ENCODE measurements at places on chromosomes 7 and 10.
A peak's percentile ranks its signal among the peaks of the same experiment; 100 is the strongest.

DNA sequence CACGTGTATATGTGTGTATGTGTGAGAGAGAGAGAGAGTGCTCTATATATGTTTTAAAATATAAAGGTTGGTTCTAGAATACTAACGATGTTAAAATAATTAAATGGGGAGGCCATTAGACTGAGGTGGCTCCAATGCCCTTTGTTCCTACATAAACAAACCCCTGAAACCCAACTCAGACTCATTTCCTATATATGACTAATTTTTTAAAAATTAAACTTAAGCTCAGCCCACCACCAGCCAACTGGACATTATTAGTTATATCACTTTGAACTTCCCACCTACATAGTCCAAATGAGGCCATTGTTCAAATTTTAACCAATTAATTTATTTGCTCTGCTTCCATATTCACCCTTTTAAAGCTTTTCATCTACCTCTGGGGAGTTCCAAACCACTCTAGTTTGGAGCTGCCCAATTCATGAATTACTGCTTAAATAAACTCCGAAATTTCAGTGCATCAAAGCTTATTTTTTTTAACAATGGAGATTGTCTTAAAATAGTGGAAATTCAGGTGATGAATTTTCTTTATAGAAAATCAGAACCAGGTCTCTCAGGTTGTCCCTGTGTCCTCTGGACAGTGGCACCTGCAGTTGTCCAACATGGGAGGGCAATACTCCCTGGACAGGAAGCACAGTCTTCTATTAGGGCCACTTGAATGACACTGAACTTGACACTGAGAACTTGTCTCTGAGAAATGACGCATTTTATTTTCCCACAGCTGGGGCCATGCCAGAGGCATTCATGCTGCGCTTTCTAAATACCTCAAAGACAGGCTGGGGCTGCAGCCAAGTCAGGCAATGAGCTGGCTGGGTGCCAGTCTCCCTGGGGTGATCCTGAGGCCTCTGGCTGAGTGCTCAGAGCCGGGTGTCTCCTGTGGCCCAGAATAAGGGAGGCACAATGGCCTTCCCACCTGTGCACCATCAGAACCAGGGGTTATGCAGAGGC is 109.5 kb upstream of the TMEM72 start:
- DNase-seq: peak; percentile 66

- no peak for DNase-seq
These were observed 19.7 kb downstream of the SUFU start for GRCh38 chr10:102523250-102524029.

- no peak for DNase-seq
These were observed 41.7 kb downstream of the DENND11 start for GRCh38 chr7:141660259-141660658.

DNA sequence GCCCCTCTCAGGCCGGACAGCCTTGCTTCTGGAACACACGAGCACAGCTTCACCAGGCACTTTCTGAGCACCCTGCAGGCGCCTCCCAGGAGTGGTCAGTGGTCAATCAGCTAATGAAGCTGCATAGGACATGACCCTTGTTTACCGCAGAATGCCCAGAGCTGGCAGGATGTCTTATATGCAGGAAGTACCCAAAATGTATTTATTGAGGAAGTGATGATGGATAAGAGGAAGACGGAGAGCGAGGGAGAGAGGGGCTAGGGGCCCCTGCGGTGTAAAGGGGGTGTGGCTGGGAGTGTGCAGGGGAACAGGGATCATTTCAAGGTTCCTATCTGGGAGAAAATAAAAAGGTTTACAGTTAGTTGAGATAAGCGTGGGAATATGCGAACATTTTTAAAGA is 3.3 kb downstream of the CYP2E1 start:
- no peak for DNase-seq

DNA sequence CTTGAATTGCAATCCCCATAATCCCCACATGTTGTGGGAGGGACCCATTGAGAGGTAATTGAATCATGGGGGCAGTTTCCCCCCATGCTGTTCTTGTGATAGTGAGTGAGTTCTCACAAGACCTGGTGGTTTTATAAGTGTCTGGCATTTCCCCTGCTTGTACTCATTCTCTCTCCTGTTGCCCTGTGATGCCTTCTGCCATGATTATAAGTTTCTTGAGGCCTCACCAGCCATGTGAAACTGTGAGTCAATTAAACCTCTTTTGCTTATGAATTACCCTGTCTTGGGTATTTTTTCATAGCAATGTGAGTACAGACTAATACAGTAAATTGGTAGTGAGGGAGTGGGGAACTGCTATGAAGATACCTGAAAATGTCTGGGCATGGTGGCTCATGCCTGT is 65.0 kb downstream of the ANKRD7 start:
- no peak for DNase-seq

DNA sequence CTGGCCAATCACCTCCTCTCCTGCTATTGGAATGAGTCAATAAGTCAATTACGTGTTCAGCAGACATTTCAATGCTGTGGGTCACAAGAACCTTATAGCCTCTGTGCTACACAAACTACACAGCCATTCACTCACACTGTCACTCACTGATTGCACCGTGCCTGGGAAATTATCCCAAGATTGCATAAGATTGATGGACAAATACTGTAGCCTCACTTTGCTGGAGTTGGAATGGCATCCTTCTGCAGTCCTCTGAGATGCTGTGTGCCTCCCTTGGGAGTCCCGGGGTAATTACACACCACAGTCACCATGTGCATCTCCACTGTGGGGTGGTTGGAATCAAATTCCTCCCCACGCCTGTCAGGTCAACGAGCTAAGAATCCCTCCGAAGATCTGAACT is 358.7 kb upstream of the MGMT start:
- DNase-seq: no peak

DNA sequence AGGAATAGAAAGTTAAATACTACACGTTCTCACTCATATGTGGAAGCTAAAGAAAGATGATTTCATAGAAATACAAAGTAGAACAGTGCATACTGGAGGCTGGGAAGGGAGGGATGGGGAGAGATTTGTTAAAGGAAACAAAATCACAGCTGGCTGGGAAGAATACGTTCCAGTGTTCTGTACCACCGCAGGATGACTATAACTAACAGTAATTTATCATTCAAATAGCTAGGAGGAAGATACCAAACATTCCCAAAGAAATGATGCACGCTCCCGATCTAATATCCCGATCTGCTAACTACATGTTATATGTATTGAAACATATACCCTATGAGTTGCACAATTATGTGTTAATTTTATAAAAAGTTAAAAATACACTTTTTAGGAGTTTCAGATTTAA is 162.3 kb downstream of the ZMYND11 start:
- no peak for DNase-seq

- DNase-seq: peak; percentile 11
These were observed 235.0 kb upstream of the PLPP4 start for GRCh38 chr10:120221873-120222485.

DNA sequence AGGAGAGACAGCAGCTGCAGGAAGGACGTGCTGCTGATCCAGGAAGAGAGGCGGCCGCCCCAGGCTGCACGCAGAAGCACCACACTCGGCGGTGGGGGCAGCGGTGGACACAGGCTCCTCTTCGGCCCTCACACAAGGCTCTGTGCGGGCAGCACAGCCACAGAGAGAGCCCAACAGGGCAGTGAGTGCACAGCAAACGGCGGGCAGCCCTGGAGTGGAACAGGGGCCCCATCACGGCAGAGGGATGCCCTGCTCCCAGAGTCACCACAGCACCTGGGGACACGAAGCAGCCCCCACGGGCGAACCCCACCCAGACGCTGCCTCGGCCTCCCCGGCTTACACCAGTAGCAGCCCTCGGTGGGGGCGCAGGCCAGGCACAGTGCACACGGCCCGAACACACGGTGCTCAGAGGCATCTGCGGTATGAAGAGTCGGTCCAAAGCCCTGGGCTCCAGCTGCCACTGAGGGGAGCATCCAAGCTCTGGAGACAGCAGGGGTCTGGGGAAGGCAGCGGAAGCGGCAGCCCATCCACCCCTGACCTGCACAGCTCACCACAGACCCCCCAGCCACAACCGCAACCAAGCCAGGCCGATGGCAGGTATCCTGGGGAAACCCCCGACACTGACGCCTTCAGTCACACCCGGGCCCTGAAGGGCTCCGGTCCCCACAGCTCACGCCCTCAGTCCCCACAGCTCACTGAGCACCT is 16.8 kb downstream of the NUDT1 start:
- DNase-seq: no peak

GRCh38 chr7:43117095-43117494 is 4.6 kb downstream of the HECW1 start:
- no peak for DNase-seq

DNA sequence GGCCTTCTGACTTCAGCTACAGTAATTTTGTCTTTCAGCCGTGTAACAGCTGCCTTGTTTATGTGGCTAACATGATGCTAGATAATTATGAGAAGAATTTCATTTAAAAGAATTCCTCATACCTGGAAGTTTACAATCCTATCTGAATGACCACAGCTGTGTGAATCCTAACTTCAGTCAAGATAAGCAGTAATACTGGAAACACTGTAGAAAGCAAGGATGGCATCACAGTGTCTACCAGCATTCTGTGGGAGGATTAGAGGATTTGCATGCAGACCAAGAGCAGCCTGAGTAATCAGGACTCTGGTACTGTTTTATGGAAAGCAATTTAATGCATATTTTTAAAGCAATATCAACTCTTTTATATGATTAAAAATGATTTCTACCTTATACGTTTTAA is 282.4 kb downstream of the EXOC4 start:
- no peak for DNase-seq

GRCh38 chr10:50582046-50582445 is 41.7 kb downstream of the SGMS1 start:
- DNase-seq: no peak

DNA sequence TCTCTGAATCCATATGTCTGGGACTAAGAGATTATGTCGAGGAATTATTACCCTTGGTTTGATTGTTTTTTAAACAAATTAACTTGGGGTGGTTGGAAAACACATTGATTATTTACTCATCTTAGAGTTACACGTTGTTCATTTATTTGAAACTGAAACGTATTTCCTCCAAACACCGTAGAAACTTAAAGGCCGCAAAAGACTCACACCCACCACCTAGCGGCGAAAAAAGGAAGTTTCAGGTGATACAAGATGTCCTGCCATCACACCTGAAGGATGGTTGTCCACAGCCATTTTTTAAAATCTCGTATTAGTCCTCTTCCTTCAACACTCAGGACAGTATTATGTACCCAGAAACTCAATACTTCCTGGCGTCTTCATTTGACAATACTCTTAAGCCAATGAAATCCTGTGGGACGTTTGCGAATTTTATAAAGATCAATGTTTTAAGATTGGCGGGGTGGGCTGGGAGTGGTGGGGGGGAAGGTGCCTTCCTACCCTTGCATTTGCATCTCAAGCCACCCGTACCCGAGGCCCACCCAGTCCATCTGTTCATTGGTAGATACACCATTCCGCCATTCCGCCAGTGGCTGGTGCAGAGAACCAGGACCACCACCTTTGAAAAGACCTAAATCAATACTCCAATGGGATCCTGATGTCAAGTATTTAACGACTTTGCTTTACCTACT is 1.4 kb upstream of the LCOR start:
- DNase-seq: peak; percentile 17

GRCh38 chr7:99833289-99833877 is 5.6 kb downstream of the CYP3A43 start:
- no peak for DNase-seq

DNA sequence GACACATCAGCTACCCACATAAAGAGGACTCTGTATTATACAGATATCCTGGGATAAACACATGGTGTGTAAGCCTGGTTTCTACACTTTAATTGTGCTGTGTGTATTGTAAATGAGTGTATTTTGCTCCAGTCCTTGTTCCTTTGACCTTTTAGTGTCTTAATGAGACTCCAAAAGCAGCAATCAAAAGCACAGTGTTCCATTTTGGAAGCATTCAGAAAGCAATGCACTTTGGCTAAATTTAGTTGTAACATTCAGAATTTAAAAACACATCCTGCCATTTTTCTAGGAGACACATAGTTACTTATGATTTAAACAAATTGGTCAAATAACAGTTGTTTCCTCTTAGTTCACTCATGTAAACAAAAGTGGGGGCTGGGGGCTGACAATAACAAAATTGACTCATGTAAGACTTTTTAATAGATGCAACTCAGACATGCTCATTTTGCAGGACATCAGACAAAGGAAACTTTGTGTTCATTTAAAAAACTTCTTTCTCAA is 122.2 kb downstream of the GPR37 start:
- no peak for DNase-seq

- DNase-seq: no peak
These were observed 12.4 kb downstream of the GDF2 start for GRCh38 chr10:47334466-47335295.

GRCh38 chr10:36474456-36474855 is 650.9 kb upstream of the ANKRD30A start:
- DNase-seq: no peak

- DNase-seq: no peak
These were observed 73.5 kb downstream of the MALSU1 start for GRCh38 chr7:23372611-23373010.

GRCh38 chr10:34960983-34961382 is 129.2 kb downstream of the CUL2 start:
- no peak for DNase-seq

All from NCI-H510A (cell line).